Body of pancreas (tissue), 4 donors: ENCODE measurements at places on chromosomes 4 and X. TPM values are rescaled to one million over a fixed set of nuclear protein-coding genes. Genes with fewer than 3 reads are reported as not detected.

- H3K4me1 ChIP-seq = no peaks in the 10 kb centered on the region
- H3K36me3 ChIP-seq = no peaks in the 10 kb centered on the region
- no peak overlapping the region for H3K27ac ChIP-seq
Measured at GRCh38 chrX:110194977-110195376, 122.9 kb downstream of the AMMECR1 start.

GRCh38 chrX:131821945-131822622 lies 201.0 kb upstream of the STK26 start:
- no peaks in the 10 kb centered on the region for H3K4me1 ChIP-seq
- peak; percentile 87 for DNase-seq
- H3K27me3 ChIP-seq = no peaks in the 10 kb centered on the region
- no peaks in the 10 kb centered on the region for H3K36me3 ChIP-seq
- peak overlapping the region; percentile 65 for H3K27ac ChIP-seq

The IL13RA2 gene
- total RNA-seq = 0.78 TPM

- H3K27ac ChIP-seq = no peak overlapping the region
- no peak overlapping the region for H3K4me3 ChIP-seq
- no peaks in the 10 kb centered on the region for H3K4me1 ChIP-seq
- H3K27me3 ChIP-seq = no peaks in the 10 kb centered on the region
- H3K36me3 ChIP-seq = no peaks in the 10 kb centered on the region
- peak; percentile 49 for DNase-seq
Measured at GRCh38 chr4:108814326-108814725, 51.5 kb upstream of the ETNPPL start.

The STATH gene
- total RNA-seq = not detected

The TEX13D gene
- not detected for total RNA-seq

- H3K4me1 ChIP-seq = no peaks in the 10 kb centered on the region
- no peaks in the 10 kb centered on the region for H3K27me3 ChIP-seq
- no peaks in the 10 kb centered on the region for H3K36me3 ChIP-seq
Measured at GRCh38 chr4:98828801-98829200, 100.1 kb downstream of the EIF4E start.

- no peaks in the 10 kb centered on the region for H3K27me3 ChIP-seq
- H3K27ac ChIP-seq = no peak overlapping the region
- no peak for DNase-seq
- H3K4me3 ChIP-seq = no peak overlapping the region
- no peaks in the 10 kb centered on the region for H3K36me3 ChIP-seq
Measured at GRCh38 chrX:39288592-39288991, 487.3 kb downstream of the MID1IP1 start.

The SOWAHD gene
- not detected for total RNA-seq

The NLRP2B gene
- total RNA-seq = not detected

DNA sequence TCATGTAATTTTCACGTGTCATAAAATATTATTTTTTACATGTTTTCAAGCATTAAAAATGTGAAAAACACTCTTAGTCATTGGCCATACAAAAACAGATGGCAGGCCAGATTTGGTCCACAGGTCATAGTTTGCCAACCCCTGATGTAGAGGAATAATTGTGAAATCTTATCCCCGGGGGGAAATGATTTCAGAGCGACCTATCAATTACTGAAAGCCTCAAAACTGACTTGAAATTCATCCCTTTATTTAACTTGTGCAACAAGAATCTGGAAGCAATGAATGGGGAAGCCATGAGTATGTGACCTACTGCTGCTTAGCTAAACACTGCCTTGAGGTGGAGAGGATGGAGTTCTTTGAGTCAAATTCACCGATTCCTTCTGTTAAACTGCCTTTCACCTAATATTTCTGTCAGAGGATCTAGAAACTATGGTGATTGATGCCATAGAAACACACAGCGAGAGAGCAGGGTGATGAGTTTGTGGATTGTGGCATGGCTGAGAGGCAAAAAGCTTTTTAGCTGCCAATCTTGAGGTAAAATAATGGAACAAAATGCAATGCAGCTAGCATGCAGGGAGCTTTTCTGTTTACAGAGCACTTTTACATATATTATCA lies 30.3 kb upstream of the BRS3 start:
- no peak overlapping the region for H3K4me3 ChIP-seq
- H3K27me3 ChIP-seq = no peaks in the 10 kb centered on the region
- H3K27ac ChIP-seq = no peak overlapping the region
- H3K4me1 ChIP-seq = no peaks in the 10 kb centered on the region
- DNase-seq = no peak

GRCh38 chr4:81060587-81061343 lies 30.3 kb downstream of the BMP3 start:
- no peaks in the 10 kb centered on the region for H3K36me3 ChIP-seq
- H3K27me3 ChIP-seq = no peaks in the 10 kb centered on the region
- no peak overlapping the region for H3K4me3 ChIP-seq
- peaks cover 7% of the 10 kb centered on the region for H3K4me1 ChIP-seq

The GPR82 gene
- total RNA-seq = not detected

DNA sequence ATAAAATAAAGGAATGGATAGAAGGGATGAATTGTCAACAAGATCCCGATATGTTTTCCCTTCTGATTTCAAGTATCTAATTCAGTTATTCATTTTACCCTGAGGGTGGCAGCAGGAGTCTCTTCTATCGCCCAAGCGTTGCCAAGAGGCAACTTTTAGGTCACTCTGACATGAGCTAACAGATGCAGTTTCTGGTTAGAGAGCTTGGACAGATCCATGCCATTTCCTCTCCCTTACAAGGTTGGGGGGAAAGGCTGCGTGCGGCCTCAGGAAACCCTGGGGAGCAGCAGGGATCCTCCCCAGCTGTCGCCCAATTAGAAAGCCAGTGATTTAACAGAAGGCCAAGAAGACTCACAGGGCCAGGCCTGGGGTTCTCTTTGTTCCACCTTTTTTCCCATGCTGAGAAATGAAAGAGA lies 35.3 kb upstream of the WAS start:
- H3K4me1 ChIP-seq = no peaks in the 10 kb centered on the region
- H3K27ac ChIP-seq = no peak overlapping the region
- H3K36me3 ChIP-seq = no peaks in the 10 kb centered on the region
- H3K4me3 ChIP-seq = no peak overlapping the region
- H3K27me3 ChIP-seq = no peaks in the 10 kb centered on the region
- DNase-seq = peak; percentile 16

DNA sequence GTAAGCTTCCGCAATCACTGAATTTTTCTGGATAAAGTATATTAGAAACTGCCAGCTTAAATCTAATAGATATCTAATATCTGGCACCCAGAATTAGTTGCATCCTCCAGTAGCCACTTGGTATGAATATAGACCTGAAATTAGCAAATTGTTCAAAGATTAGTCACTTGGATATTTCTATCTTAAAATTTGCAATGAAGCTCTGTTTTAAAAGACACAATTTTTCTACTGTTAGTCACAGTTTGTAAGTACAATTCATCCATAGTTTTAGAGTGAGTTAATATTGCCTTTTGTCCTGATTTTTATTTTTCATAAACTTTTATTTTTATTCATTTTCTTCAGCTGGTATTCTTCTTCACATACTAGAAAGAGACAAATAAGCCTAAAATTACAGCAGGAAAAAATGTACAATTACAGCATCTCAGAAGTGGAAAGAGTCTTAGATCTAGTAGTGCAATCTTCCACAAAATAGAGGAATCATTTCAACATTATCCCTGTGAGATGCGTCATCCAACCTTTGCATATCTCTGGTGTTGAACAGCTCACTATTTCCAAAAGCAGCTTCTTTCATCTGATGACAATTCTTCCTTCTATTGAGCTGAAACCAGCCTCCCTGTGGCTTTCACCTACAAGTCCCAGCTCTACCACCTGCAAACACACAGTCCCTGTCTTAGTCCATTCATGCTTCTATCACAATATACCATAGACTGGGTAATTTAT lies 190.0 kb upstream of the AR start:
- H3K4me3 ChIP-seq = no peak overlapping the region
- H3K27ac ChIP-seq = no peak overlapping the region
- no peaks in the 10 kb centered on the region for H3K36me3 ChIP-seq
- H3K27me3 ChIP-seq = no peaks in the 10 kb centered on the region

DNA sequence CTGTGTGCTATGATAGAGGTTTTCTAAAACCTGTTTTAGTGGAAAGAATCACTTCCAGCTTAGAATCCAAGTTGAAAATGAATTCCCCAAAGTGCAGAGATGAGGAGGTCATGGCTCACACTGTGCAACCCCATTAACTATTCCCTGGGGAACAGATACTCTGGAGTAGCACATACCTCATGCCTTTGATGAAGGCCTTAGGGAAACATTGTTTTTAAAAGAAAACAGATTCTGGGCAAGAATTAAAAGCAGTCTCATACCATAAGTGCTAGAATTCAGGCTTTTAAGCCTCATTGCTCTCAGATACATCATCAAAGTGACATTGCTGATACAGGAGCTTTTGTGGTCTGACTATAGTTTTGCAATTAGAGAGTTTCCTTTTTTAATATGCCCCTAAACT lies 115.1 kb downstream of the NDST4 start:
- DNase-seq = no peak
- H3K27me3 ChIP-seq = no peaks in the 10 kb centered on the region
- no peaks in the 10 kb centered on the region for H3K4me1 ChIP-seq
- H3K36me3 ChIP-seq = no peaks in the 10 kb centered on the region

The MAGEC1 gene
- not detected for total RNA-seq

DNA sequence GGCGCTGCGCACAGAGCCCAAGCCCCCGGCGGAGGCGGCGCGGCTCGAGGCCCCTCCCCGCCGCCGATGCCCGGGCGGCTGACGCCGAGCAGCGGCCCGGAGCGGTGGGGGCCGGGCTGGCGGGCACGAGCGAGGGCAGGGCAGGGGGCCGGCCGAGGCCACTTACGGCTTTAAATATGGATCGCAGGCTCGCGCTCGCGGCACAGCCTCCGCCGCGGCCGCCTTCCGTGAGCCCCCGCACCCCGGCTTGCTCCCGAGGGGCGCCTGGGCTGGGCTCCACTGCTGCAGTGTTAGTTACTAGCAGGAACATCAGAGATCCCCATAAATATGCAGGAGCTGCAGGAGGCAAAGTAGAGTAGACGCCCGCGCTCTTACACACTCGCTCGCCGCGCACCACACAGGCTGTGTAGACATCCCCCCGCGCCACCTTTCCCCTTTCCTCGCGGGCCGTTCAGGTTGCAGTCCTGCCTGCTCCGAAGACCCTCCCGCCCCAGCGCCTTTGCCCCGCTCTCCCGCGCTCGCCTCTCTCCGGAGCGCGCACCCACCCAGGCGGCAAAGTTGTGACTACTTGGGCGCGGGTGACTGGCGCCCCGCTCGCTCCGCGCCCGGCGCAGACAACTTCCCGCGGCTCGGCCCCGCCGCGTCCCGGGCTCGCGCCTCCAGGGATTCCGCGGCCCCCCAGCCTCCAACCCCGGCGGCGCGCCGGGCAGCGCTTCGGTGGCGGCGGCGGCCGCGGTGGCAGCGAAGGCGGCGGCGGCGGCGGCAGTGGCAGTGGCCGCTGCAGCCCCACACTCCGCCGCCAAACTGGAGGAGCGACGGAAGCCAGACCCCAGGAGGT lies 152.0 kb upstream of the SLC4A4 start:
- no peaks in the 10 kb centered on the region for H3K27me3 ChIP-seq
- peak; percentile 69 for DNase-seq

DNA sequence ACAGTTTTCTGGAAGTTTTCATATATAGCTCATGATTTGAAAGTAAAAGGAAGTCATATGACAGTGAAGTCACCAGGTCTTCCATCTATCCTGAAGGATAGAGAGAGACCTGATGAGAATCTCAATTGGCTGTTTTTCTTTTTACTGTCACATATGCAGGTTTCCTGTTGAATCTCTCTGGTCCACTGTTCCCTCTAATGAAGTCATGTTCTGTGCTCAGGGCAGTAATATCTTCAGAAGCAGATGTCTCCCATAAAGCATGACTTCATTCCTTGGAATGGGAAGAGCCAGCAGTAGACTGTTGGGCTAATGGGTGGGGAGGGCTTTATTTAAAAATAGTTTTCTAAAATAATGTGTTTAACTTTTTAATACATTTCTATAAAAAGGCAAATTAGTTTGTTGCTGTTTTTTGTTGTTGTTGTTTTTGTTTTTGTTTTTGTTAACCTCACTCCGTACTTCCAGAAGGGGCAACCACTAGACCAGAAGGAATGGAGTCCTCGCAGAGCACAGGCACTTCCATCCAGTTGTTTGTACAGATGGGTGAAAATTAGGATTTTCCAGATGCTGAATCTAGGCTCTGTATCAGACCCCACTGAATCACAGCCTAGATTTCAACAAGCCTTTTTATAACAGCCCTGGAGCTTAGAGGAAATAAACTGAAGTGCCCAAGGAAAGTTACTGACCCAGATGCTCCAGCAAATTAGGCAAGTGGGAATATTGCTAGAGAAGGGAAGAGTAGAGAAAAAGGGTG lies 54.2 kb downstream of the AWAT2 start:
- no peaks in the 10 kb centered on the region for H3K36me3 ChIP-seq
- no peak overlapping the region for H3K27ac ChIP-seq
- H3K27me3 ChIP-seq = no peaks in the 10 kb centered on the region
- DNase-seq = no peak
- no peak overlapping the region for H3K4me3 ChIP-seq
- H3K4me1 ChIP-seq = no peaks in the 10 kb centered on the region

- no peak overlapping the region for H3K4me3 ChIP-seq
- no peaks in the 10 kb centered on the region for H3K27me3 ChIP-seq
- no peaks in the 10 kb centered on the region for H3K36me3 ChIP-seq
- H3K4me1 ChIP-seq = peaks cover 24% of the 10 kb centered on the region
- no peak overlapping the region for H3K27ac ChIP-seq
- DNase-seq = peak; percentile 24
Measured at GRCh38 chrX:123219916-123220315, 35.8 kb downstream of the GRIA3 start.

DNA sequence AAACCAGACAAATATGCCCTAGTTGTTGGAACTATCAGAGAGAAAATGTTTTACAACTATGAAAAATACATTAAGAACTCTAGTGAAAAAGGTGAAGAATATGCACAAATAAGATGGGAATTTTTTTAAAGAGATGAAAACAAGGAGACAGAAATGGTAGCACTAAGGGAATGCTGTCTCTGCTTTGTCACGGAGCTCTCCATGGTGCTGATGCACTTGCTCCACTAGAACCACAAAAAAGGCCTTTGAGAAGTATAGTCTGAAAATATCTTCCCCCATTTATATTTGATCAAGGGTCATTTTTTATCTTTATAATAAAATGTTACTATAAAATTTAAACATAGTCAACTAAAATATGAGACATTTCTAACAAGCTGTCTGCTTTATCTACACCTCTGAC lies 1655.5 kb upstream of the AGA start:
- no peaks in the 10 kb centered on the region for H3K36me3 ChIP-seq
- no peaks in the 10 kb centered on the region for H3K4me1 ChIP-seq
- no peak for DNase-seq
- no peak overlapping the region for H3K27ac ChIP-seq

The NDNF gene
- total RNA-seq = 0.66 TPM

GRCh38 chr4:103150677-103151076 lies 47.5 kb downstream of the CENPE start:
- no peak for DNase-seq
- no peaks in the 10 kb centered on the region for H3K27me3 ChIP-seq
- H3K4me1 ChIP-seq = no peaks in the 10 kb centered on the region
- H3K36me3 ChIP-seq = no peaks in the 10 kb centered on the region

DNA sequence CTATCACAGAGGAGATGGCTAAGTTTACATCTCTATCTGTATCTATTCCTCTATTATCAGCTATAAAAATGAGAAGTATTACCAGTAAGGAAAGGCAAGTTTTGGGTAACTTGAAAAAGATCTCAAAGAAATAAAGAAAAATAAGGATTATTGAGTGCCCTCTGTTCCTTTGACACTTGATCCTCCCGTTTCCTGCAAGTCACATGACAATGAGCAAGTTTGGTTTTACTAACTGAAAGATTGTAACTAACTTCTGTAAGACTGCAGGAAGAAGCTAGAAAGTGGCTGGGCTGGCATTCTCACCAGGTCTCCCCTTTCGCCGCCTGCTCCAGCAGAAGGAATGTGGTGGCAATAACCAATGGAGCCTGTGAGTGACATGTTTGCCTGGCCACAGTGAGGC lies 59.2 kb downstream of the ARHGAP24 start:
- H3K4me3 ChIP-seq = no peak overlapping the region
- no peak overlapping the region for H3K27ac ChIP-seq
- no peaks in the 10 kb centered on the region for H3K36me3 ChIP-seq
- no peaks in the 10 kb centered on the region for H3K27me3 ChIP-seq
